ENCODE measurements at places on chromosomes 6 and 20.

GRCh38 chr6:43746071-43746470 is 23.9 kb upstream of the VEGFA start:
- DNase-seq = no peak

GRCh38 chr6:56643379-56644089 is 845 bp upstream of the DST start:
- DNase-seq = no peak

GRCh38 chr6:17983730-17984129 is 3.7 kb downstream of the KIF13A start:
- DNase-seq = no peak

DNA sequence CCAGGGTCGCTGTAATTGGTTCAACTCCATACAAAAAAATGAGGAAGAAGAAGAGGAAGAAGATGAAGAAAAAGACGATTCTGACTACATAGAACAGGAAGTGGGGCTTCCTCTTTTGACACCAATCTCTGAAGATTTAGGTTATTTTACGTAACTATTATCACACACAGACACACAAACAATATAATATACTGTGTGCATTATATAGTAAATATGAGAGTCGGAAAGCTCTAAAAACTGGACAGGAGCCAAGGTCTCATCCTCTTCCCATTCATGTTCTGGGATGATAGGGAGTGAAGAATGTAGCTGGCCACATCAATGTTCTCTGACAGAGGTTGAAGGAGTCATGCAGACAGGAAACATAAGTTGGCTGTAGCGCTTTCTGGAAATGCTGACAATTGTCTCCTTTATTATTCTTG is 13.3 kb downstream of the RSPH4A start:
- no peak for DNase-seq

DNA sequence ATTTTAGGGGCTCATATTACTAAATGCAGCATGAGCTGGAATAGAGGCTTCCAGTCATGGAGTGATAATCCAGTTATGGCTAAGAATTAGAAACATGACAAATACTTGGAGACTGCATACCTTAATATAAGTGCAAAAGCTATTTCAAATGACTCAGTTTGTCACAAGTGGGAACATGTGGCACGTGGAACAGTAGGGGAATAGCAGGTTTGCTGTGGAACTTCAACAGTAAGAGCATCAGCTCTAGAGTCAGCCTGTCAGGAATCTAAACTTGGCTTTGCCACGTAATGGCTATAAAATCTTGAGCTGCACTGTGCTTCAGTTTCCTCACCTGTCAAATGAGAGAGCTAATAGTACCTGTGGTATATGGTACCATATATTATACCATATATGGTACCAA is 62.1 kb downstream of the HTR1B start:
- DNase-seq = no peak

- no peak for DNase-seq
Measured at GRCh38 chr6:3396503-3397180, 60.2 kb downstream of the SLC22A23 start.

GRCh38 chr20:31508517-31509244 is 5.6 kb upstream of the HM13 start:
- no peak for DNase-seq

GRCh38 chr6:108648191-108648590 is 87.5 kb downstream of the FOXO3 start:
- no peak for DNase-seq

DNA sequence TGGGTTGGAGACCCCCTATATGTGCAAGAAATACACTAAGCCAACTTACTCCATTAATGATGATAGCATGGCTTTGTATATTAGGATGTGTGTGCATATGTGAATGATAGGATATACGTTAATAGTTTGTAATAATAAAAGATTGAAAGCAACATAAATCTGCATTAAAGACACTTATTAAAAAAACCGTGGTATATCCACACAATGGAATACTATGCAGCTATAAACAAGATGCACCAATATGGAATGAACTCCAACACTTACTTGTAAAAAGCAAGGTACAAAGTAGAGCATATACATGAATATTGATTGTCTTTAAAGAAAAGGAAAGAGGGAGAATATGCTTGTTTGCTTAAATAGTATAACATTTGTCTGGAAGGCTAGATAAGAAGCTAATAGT is 68.0 kb downstream of the UST start:
- no peak for DNase-seq

GRCh38 chr6:140380427-140381218 is 1006.2 kb upstream of the CITED2 start:
- no peak for DNase-seq

DNA sequence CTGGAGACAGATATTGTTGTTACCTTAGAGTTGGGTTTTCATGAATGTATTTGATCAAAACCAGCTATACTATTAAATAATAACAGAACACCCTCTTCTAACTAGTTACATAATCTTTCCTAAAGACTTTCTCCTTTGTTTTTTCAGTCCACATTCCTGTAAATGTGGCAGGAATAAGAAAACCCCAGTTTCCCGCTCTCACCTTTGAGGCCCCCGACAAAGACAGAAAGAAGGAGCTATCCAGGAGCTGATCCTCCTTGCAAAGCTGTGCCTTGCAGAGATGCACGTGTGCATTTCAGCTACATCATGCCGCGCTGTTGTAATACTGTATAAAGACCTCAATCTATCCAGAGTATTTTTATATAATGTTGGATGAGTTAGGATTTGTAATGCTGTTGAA is 102.7 kb downstream of the SLC22A3 start:
- DNase-seq = no peak

DNA sequence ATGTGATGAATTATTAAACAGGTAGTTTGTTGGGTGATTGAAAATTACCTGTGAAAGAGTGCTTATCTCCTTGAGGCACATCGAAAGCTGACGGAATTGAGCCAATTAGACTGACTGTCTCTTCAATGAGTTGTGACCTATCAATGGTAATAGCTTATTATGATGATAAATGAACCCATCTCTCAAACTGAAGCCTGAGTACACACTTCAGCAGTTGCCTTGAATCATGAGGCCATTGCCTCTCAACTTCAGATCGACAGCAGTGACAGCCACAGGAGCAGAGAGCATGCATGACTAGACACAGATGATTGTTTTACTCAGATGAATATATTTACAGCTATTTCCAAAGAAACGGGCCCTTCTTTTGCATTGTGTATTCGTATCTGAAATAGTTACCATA is 323.9 kb downstream of the LAMA2 start:
- DNase-seq = no peak

DNA sequence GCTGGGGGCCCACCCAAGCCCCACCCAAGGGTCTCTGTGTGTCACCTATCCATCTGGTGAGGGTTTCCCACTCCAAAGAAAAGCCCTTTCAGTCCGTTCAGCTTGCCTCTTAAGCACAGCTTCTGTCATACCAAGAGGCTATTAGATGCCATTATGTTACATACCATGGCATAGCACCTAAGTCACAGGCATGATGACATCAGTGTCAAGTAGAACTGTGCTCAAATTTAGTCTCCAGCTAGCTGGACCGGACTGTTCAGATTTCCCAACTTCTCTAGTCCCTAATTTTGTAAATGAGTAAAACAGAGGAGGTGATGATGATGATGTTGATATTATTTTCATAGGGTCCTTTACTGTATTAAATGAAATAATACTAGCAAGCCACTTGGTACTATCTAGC is 19.2 kb upstream of the PLEKHG1 start:
- DNase-seq = no peak

- DNase-seq = no peak
Measured at GRCh38 chr6:152046118-152046517, 238.6 kb downstream of the ESR1 start.

DNA sequence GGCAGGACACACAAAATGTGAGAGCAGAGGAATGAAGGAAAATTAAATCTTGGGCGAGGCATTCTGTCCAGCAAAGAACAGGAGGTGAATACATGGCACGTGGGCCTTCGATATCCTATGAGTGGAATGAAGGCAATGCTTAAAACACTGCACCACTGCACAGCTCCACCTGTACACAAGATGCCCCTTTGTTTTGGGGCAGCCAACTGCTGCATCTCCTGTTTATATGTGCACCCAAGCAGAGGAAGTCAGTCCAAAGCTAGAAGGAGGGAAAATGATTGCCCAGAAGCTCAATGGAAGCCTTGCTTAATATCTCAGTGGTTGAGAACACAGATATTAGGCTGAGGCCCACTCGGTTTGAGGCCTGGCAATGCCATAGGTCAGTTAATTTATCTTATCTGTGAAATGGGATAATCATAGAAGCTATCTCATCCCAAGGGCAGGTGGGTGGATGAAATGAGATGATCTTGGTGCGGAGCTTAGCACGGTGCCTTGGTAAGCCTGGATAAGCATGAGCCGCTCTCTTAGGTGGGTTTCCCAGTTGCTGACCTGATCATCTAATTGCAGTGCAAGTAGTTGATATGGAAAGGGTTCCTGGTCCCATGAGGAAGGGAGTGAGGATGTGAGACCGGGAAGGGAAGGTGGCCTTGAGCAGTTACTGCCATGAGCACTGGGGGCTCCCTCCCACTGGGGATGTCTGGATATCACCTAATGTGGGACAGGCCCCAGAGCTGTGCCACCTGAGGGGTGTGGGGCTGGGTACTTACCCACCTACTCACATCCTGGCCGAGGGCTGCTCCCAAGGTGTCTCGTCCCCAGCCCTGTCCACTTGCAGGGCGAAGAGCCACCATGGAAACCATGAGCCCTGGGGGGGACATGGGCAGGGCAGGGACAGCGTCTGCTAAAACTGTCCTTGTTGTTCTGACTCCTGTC is 9.9 kb downstream of the BANF2 start:
- no peak for DNase-seq

DNA sequence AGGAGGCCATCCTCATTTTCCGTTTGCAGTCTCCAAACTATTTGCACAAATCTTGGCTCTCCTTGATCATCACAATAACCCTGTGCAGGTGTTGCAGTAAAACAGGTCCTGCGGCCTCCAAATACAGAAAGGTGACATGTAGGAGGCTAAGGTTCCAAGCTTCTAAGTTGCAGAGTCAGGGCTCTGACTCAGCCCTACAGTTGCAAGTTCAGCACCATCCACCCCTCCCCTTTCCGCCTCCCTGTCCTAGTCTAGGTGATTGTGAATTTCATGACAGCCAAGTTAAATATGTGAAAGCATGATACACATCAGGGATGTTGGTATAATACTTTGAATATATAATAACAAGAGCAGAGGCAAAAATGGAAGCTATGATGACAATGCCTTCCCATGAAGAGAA is 317.3 kb upstream of the CDH4 start:
- DNase-seq = no peak

DNA sequence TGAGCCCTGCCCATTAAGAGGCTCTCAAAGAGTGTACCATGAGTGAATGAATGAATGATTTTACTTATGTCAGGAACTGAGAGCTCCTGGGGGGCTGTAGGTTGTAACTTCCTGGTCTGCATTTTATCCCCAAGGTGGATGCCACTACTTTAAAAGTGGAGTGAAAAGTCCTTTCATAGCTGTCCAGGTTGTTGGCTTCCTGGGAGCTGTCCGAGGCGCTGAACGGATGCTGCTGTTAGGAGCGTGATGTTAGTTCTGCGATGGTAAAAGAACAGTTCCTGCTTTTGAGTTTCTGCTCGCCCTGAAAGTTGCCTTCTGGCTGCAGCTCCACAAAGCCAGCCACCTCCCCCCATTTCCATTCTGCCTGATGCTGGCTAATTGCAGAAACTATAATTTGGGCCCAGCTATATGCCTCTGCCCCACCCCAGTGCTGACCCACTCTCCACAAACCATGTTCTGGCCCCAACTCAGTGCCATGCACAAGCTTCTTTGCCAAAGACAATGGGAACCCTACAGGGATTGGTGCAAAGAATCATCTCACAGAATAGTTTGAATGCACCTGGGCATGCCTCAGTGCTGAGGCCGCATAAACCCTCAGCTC is 330.9 kb upstream of the CDH4 start:
- no peak for DNase-seq

DNA sequence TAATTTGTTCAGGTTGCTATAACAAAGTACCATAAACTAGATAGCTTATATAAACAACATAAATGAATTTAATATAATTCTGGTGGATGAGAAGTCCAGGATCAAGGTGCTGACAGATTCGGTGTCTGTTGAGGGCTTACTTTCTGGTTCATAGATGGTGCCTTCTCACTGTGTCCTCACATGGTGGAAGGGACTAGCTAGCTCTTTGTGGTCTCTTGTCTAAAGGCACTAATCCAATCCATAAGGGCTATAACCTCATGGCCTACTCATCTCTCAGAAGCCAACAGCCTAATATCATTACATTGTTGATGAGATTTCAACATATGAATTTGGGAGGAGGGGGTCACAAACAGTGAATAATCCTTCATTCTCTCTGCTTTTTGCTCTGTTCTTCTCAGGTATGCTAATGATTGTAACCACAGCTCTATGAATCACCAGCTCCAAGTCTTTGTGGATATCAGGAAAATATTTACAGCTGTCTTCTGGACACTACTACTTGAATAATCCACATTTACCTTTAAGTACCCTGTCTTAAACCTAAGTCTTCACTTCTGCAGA is 122.3 kb downstream of the NKAIN2 start:
- no peak for DNase-seq

Data from hematopoietic multipotent progenitor cell treated with erythropoietin and hydrocortisone succinate and interleukin-3 and kit ligand, for 15 days (in vitro differentiated cells).